ENCODE measurements at places on chromosomes 1 and 21. TPM values are rescaled to one million over a fixed set of nuclear protein-coding genes. Genes with fewer than 3 reads are reported as not detected.
A peak's percentile ranks its signal among the peaks of the same experiment; 100 is the strongest.

Gene KCNJ9
- not detected for total RNA-seq

Gene CFAP107
- total RNA-seq = not detected

DNA sequence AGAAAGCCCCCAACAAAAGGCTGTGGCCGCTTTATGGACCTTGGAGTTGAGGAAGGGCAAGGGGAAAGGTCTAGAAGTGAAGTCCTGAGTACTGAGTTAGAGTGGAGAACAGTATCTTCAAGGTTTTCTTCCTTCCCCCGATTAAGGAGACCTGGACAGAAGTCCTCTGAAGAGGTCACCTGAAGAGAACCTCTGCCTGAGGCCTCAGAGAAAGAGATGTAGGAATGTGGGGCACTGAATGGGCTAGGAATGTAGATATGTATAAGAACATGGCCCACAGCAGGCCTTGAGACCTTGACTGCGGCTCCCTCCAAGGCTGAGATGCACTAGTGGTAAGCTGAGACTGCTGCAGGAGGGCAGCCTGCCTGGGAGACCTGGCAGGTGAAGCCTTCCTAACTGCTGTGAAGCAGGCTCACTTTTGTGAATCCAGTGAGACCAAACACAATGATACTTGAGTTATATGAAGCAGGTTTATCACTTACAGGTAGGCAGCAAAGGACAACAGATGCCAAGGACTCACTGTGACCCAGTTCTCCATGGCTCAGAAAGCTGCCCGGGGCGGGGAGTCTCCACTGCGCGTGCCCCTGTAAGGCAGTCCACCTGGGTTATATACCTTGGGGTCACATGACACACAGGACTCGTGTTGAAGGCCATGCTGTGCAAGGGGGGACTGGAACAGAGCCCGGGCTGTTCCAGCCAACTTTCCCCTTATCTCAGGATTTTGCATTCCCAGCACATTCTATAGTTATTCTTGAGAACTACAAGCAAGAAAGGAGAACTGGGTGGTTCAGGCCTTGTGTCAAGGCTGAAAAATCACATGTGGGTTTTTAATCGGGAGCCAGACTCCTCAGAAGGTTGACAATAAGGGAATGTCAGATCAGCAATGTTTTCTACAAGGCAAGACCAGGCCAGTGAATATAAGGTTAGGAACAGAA, 78.8 kb upstream of the PPM1J start:
- no peak for DNase-seq
- H3K36me3 ChIP-seq = no peaks in the 10 kb centered on the region
- no peak overlapping the region for H3K27ac ChIP-seq
- H3K27me3 ChIP-seq = peaks cover 9% of the 10 kb centered on the region

Gene ACADM
- total RNA-seq = 43.4 TPM

GRCh38 chr21:44912158-44912473, 8.6 kb downstream of the ITGB2 start:
- no peak for DNase-seq
- peak overlapping the region; percentile 89 for H3K27ac ChIP-seq
- H3K4me1 ChIP-seq = peaks cover 75% of the 10 kb centered on the region
- peaks cover 66% of the 10 kb centered on the region for H3K36me3 ChIP-seq
- peak overlapping the region; percentile 74 for H3K4me3 ChIP-seq

- peaks cover 20% of the 10 kb centered on the region for H3K27me3 ChIP-seq
- no peak overlapping the region for H3K27ac ChIP-seq
- no peaks in the 10 kb centered on the region for H3K4me1 ChIP-seq
- no peaks in the 10 kb centered on the region for H3K36me3 ChIP-seq
- H3K4me3 ChIP-seq = no peak overlapping the region
These were observed 3.9 kb downstream of the C1orf87 start for GRCh38 chr1:60069691-60070090.

DNA sequence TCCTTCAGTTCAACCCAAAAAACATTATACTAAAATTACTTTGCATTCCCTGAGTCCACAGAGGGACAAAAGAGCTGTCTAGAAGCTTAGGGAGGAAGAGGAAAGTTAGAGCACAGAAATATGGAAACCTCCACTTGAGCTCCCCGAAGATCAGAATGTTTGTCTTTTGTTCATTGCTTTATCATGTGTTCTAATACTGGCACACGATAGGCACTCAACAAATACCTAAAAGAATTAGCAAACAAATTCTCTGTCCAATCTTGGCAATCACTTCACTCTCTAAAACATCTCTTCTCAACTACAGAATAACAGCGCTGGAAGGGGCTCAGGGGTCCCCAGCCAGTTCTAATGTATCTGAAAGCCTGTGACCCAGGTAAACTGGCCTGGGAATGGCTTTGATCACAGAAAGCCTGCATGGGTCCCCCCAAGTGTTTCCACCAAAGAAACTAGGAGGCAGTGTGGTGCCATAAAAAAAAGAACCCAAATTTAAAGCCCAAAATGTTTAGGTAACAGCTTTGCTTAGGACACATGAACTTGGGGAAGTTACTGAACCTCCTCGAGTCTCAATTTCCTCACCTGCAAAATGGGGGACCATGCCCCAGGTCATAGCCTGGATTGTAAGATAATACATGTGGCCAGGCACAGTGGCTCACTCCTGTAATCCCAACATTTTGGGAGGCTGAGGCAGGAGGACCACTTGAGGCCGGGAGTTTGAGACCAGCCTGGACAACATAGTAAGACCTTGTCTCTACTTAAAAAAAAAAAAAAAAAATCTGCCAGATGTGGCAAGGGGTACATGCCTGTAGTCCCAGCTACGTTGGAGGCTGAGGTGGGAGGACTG, 45.8 kb downstream of the SSBP3 start:
- H3K27ac ChIP-seq = no peak overlapping the region
- no peak overlapping the region for H3K4me3 ChIP-seq
- H3K36me3 ChIP-seq = peaks cover 12% of the 10 kb centered on the region
- no peaks in the 10 kb centered on the region for H3K27me3 ChIP-seq
- no peak for DNase-seq

GRCh38 chr1:219988387-219988786, 57.9 kb downstream of the EPRS1 start:
- no peaks in the 10 kb centered on the region for H3K27me3 ChIP-seq
- H3K36me3 ChIP-seq = peaks cover 37% of the 10 kb centered on the region
- H3K4me1 ChIP-seq = no peaks in the 10 kb centered on the region

DNA sequence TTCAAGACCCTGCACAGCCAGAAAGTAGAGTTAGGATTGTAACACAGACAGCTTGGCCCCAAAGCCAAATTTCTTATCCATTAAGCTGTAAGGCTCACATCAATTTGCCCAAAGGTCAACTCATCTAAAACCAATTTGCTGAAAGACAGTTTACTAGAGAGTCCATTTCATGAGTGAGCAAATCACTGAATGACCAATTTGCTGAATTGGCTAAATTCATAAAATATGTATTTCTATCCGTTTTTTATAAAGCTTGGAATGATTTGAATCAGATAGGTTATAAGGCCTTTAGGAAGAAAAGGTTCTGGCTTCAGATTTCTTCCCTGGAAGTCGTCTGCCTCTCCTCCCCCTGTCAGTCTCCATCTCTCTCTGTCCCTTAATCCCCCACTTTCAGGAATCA, 168.1 kb downstream of the FCRL5 start:
- no peaks in the 10 kb centered on the region for H3K36me3 ChIP-seq
- H3K27ac ChIP-seq = no peak overlapping the region
- no peaks in the 10 kb centered on the region for H3K4me1 ChIP-seq
- H3K4me3 ChIP-seq = no peak overlapping the region
- H3K27me3 ChIP-seq = peaks cover 43% of the 10 kb centered on the region
